ENCODE measurements at places on chromosomes 7 and 10.

DNA sequence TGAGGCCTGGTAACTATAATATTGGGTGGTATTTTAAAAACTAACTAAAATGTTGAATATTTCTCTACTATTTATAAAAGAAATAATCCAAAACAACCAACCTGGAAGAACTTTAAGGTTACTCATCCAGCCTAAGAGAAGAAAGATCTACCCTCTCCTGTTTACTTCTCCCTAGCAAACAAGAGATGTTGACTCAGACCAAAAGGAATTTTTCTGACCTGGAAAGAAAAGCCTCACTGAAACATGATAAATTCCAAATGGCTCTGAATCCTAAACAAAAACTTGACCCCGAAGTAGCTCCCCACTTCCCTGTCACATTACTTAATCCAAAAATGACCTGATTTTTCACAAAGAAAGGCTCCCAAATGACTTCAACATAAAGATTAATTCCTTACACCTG is 101.2 kb downstream of the PARD3 start:
- DNase-seq, result no peak

- peak; percentile 85 for DNase-seq
These were observed 308.5 kb upstream of the FZD1 start for GRCh38 chr7:90955641-90956207.

DNA sequence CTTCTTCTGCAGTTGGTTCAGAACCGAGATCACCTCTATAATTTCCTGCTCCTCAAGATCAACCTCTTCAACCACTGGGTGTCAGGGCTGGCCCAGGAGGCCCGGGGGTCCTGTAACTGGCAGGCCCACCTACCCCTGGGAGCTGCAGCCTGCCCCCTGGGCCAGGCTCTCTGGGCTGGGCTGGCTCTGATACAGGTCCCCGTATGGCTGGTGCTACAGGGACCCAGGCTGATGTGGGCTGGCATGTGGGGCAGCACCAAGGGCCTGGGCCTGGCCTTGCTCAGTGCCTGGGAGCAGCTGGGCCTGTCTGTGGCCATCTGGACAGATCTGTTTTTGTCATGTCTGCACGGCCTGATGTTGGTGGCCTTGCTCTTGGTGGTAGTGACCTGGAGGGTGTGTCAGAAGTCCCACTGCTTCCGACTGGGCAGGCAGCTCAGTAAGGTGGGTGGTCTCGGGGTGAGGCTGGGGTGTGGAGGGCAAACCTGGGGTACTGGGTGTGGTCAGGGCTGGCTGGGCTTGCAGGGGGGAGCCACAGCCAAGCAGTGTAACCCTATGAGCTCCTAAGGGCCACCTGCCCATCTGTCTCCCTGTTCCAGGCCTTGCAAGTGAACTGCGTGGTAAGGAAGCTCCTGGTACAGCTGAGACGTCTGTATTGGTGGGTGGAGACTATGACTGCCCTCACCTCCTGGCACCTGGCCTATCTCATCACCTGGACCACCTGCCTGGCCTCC is 4.2 kb downstream of the TMEM270 start:
- DNase-seq, result no peak

DNA sequence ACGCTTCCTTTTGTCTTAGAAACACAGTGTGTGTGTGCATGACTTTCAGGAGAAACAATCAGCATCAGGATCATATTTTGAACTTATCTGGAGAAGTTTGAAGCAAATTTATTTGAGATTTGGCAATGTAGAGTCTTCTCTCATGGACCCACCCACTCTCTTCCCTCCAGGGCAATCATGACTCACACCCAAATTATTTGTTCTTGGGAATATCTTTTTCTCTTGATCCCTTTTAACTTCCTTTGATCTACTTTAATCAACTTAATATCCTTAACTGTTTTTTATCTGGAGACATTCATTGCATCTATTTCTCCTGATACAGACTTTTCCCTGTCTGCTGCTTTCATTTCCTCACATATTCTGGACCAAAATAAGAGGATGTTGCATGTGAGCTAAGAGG is 1174.3 kb downstream of the GATA3 start:
- DNase-seq, result no peak

- no peak for DNase-seq
These were observed 134.2 kb downstream of the ELFN1 start for GRCh38 chr7:1804310-1804709.

GRCh38 chr7:94481279-94481678 is 28.3 kb upstream of the CASD1 start:
- DNase-seq, result no peak

DNA sequence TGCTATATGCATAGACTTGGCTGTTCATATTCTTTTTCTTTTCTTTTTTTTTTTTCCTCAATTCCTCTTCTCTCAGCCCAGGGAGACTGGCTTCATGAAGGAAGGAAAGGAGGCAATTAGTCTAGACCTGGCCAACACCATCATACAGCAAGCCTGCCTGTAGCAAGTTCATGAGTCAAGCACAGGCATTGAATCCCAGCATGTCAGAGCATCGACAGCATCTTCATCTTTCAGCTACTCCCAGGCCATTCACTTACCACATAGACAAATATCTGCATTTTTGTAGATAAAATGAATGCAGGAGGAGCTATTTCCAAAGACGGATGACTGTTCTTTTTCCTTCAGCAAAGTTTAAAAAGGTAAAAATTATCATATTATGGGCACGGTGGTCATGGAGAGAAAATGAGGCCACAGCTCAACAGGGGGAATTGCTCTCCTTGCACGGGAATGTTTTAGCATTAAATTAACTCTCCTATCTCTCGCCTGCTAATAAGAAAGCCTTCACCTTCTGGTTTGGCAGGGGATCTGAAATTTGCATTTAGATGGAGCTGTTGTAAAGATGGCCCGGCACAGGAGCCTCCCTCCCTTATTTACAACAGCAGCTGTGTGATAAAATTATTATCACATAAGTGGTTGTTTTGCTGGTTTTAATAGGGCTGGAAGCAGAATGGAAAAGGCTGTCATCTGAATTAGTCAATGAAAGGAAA is 626.5 kb upstream of the AUTS2 start:
- DNase-seq, result no peak

- DNase-seq, result no peak
These were observed 190.4 kb upstream of the PLXNA4 start for GRCh38 chr7:132766660-132767059.

Data from NCI-H345 (cell line).